ENCODE measurements at places on chromosomes 13 and 19.

GRCh38 chr19:47651691-47652090 is 42.8 kb downstream of the BICRA start:
- no peak for DNase-seq

DNA sequence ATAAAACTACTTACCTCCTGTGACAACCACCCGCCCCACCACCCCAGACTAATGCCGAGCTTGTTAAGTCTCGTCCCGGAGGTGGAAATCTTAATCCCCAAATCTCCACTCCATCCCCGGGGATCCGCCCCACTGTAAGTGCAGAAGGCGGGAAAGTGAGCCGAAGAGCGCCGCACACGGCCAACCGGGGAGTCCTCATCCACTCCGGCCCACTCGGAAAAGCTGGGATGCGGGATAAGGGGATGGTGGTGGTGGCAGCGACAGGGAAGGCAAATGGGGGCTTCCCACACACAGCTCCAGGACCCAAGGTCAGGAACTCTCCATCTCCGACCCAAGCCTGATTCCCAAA is 621 bp downstream of the FBL start:
- no peak for DNase-seq

- DNase-seq: peak; percentile 9
These were observed 17.5 kb downstream of the MIPEP start for GRCh38 chr13:23871616-23872220.

DNA sequence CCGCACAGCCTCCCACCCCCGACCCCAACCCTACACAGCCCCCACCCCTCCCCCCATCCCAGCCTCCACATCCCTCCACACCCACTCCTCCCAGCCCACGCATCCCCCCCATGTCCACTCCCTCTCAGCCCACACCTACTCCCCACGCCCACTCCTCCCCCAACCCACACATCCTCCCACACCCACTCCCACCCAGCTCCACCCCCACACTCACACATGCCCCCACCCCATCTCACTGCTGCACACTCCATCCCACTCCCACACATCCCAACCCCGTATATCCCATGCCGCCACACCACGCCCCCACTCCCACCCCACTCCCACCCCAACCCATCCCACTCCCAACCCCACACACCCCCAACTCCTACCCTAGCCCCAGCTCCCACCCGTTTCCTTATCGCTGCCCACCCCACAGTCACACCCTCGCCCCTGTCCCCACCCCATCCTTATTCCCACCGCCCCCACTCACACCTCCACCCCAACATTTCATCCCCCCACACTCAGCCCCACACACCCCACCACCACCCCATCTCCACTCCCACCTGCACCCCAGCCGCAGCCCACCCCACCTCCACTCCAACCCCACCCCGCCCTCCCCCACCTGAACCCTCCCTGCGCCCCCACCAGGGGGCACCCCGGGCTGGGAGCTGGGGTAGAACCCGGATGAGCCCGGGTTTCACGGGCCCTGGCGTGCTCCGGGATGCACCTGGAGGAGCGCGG is 809 bp downstream of the TDRD12 start:
- no peak for DNase-seq

DNA sequence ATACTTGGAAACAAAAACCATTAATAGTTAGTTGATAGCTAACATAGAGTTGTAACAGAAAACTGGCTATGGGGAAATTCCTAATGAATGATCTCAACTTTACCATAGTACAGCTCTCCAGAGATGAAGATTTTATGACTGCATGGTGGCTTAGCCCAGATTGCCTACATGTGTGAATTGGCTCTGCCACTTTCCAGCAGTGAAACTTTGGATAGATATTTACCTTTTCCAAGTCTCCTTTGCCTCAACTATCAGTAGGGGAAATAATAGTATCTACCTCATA is 161.1 kb downstream of the LACC1 start:
- DNase-seq: no peak

DNA sequence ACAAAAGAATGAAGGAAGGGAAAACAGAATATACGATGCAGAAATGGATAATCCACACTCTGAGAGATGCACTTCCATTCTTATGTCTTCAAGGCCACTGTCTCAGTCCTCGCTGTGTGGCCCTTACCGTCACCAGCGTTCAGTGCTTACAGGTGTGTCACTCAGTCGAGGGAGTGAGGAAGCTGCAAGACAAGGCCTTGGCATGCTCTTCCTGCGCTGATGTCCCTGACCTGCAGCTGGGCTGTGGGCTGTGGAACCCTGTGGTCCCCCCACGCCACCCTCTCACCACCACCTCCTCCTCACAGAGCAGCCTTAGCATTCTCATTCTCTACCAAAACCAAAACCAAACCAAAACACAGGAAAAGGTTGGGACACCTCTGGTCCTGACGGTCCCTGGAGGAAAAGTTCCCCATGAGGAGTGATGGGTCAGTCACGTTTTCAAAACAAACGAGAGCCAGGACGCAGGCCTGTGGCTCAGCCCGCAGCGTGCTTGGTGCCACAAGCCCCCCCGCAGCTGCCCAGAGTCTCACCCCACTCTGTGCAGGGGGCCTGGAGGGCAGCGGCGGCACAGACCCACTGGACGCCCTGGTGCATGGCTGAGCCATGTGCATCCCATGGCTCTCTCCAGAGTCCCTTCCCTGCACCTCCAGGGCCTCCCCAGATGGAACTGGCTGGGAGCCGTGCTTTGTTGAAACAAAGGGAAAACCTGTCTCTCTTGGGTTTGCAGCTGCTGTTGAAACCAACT is 48.2 kb upstream of the GPR183 start:
- no peak for DNase-seq

GRCh38 chr13:114140131-114140905 is 7.9 kb upstream of the RASA3 start:
- peak; percentile 38 for DNase-seq

- DNase-seq: no peak
These were observed 38.1 kb downstream of the NUFIP1 start for GRCh38 chr13:44951184-44951583.

DNA sequence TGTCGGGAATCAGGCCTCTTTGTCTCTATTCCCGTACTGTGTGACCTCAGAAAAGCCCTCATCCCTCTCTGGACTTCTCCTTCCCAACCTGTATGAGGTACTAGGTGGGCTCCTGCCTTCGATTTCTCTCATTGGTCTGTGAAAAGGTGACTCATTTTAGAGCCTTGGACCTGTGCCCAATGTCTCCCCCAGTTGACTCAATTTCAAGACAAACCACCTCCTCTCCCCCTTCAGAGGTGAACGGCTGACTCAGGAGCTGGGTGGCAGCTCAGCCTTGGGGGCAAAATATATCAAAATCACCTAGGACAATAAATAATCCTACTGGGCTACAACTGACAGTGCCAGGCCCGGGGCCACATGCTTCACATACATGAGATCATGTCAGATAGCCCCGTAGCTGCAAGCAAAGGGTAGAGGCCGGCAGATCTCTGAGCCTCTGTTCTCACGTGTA is 630 bp downstream of the COQ8B start:
- peak; percentile 56 for DNase-seq

- no peak for DNase-seq
These were observed 81.6 kb downstream of the DOCK9 start for GRCh38 chr13:98896083-98896867.

- no peak for DNase-seq
These were observed 691 bp downstream of the KIR2DL4 start for GRCh38 chr19:54804101-54804500.

DNA sequence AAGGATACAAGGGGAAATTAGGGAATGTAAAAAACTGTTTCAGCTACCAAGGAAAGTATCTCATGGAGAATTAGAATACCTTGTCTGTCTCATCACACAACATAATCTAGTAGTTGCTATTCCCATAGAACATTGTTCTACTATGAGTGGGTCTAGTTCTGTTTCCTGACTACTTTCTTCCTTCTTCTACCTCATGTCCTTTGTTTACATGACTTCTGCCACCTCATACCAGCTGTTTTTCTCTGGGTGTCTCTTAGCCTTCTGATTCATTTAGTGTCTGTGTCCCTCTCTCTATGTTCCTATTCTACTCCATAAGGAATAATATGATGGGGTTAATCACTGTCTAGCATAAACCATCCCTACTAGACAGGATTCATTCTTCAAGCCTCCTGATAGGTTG is 887.3 kb downstream of the DIAPH3 start:
- no peak for DNase-seq

GRCh38 chr13:78601874-78602560 is 1.3 kb downstream of the POU4F1 start:
- no peak for DNase-seq

GRCh38 chr19:49746206-49746958 is 16.7 kb downstream of the TSKS start:
- peak; percentile 69 for DNase-seq

DNA sequence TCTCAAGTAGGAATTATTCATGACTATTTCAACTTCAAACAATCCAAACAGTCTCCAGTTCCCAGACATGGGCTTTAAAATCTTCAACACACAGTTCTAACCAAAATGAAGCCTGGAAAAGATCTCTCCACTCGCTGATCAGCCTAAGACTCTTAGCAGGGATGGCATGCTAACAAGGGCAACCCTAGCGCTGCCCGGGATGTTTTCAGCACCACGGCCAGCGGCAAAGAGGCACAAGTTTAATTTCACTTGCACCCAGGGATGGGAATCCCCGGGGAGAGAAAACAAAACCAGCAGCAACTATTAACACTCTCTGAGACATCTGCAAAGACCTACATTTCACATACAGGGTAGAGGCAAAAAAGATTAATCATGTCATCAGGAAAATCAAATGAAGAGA is 43.0 kb downstream of the CACNA1A start:
- DNase-seq: no peak

DNA sequence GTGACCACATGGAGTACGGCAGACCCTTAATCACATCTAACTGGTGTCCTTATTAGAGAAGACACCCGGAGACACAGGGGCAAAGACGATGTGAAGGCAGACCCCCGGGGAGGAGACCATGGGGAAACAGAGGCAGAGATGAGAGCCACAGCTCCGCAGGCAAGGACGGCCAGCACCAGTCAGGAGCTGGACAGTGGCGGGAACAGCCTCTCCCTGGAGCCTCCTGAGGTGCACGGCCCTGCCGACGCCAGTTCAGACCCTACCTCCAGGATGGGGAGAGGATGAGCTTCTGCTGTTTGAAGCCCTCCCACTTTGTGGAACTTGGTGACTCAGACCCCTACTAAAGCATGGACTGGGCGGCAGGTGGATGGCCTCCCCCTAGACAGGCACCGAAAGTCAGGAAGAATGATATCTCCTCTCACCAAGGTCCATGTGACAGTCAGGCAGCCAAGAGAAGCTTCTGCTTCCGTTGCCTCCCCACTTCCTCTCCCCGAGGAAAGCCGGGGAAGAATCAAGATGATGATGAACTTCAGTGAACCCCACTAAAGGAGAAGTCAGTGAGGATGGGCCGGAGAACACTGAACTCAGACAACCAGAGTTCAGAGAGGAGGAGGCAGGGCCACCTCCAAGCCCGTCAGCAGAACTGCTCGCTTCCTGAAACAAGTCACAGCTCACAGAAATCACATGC is 25.4 kb downstream of the RAB20 start:
- no peak for DNase-seq

GRCh38 chr19:45404557-45405434 is at the start of gene PPP1R13L:
Gene PPP1R13L, minus strand, starts transcription at chr19:45405069. Its CDS starts 6,751 bp downstream, at chr19:45398318.
- DNase-seq: no peak

GRCh38 chr19:36771261-36772231 is 1.1 kb downstream of the ZNF850 start:
- no peak for DNase-seq

DNA sequence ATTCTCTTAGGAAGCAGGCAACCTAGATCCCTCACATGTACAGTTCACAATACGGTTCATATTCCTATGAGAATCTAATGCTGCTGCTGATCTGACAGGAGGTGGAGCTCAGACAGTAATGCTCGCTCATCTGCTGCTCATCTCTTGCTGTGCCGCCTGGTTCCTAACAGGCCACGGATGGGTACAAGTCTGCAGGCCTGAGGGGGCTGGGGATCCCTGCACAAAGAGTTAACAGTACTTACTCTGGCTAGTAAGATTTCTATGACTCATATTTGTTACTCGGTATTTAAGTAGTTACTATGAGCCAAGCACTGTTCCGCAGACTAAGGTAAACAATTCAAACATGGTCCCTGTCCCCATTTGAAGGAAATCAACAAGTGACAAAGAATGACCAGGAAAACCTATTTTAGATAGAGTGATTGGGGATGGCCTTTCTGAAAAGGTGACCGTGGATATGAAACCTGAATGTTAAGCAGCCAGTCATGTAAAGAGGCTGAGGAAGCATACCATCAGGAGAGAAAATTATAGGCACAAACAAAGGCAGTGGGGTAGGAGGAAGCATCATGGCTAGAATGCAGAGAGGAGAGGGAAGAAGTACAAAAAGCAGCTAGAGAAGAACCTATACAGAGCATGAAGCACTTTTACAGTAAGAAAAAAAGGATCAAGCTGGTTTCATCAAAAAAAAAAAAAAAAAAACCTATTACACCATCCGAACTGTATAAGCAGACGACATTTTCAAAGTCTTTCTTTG is 20.6 kb upstream of the WBP4 start:
- DNase-seq: no peak

- DNase-seq: no peak
These were observed 93.2 kb upstream of the C1QTNF9B start for GRCh38 chr13:23990455-23990854.

DNA sequence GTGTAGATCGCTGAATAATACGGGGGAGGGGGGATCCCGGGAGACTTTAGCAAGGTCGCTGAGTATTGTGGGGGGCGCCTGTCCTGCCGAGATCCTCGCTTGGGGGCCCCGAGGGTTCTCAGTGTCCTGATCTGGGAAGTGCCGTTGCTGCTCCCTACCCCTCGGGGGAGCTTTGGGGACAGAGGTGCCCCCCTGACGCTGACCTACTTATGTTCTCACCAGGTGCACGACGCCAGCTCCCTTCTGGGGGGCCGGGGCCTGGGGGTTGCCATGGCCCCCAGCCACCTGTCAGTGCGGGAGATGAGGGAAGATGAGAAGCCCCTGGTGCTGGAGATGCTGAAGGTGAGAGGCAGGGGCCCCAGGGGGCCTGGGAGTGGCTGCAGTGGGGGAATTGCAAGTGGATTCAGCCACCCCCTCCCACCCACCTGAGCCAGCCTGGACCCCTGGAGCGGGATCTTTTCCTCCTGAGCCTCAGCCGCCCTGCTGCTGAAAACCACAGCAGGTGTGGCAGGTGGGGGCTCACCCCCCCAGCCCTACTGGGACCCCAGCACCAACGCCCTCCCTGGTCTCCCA is 537 bp downstream of the NAT14 start:
- no peak for DNase-seq

DNA sequence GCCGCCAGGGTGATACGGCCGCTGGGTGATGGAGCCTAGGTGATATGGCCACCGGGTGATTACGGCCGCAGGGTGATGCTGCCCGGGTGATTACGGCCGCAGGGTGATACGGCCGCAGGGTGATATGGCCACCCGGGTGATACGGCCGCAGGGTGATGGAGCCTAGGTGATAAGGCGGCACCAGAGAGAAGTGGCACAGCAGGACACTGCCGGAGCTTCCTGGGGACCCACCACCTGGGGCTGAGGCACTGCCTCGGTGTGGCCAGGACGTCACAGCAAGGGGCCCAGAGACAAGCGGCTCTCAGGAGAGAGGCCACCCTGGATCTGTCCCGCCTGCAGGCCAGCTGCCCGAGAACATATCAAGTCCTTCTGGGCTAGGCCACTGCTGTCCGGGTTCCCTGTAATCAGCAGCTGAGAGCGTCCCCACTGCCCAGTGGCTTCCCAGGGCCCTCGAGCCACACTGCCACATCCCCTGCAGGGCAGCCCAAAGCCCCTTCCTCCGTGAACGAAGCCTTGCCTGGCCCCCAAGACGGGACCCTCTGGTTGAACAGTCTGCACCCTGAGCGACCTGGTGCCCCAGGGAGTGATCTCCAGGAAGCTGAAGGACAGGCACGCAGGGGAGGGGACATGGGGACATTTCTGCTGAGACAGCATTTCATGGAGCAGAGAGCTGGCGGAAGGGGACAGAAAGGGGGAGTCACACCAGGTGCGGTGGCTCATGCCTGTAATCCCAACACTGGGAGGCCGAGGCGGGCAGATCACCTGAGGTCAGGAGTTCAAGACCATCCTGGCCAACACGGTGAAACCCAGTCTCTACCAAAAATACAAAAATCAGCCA is 22.1 kb downstream of the ZNF787 start:
- DNase-seq: no peak
